ENCODE measurements at places on chromosomes 5 and 9.

- no peak for DNase-seq
Observed at GRCh38 chr5:60891667-60892066, 47.6 kb upstream of the ELOVL7 start.

DNA sequence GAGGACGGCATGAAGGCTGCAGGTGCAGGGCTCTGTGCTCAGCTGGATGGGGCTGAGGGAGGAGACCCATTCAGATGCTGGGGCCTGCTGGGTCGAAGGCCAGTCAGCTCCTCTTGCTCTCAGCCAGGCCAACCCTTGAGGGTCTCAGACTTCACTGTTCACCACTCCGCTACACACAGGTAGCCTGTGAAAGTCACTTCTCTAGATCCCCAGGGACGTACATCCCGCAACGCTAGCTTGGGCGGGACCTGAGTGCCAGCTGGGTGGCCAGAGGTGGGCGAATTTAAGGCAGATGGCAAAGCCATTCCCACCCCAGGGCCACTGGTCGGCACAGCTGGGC is 42.2 kb upstream of the FCN1 start:
- no peak for DNase-seq

GRCh38 chr5:173973616-173973969 is 15.4 kb upstream of the C5orf47 start:
- DNase-seq: no peak

DNA sequence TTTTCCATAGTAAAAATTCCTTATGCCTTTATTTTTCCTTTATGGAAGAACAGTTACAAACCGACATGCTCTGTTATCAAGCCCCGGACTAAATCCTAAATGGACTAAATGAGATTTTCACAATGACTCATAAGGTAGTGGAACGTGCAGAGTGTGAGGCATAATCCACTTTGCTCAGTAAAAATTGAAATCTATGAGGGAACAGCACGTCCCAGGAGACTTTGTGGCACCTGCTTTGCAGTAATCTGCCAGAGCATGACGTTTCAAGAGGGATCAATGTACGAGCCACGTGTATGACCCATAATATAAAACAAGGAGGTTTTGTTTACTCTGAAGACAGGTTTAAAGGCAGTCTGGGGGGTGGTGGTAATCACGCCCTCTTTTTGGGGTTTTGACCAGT is 83.8 kb upstream of the GNA14 start:
- DNase-seq: no peak

DNA sequence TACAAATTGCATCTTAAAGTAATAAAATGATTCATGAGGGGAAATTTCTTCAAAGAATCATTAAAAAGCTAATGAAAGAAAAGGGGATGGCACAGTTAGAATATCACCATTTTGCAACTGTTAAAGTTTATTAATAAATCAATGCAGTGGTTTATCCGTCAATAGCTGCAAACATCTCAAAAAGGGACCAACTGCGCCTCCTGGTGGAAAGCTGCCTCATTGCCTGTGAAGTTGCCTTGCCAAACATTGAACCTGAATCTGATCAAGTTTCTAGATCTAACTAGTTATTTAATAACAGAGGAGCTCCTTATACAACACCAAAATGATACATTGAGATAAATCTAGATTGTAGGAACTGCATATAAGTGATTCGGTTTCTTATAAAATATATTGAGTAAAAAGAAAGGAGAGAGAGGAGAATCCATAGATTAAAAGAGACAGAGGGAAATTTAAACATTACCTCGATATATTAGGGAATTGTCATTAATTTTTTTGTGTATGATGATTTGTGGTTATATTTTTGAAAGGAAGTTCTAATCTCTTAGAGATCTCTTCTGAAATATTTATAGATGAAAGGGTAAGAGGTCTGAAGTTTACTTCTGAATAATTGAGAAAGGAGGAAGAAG is 6.9 kb upstream of the NDUFB6 start:
- DNase-seq: peak; percentile 62

DNA sequence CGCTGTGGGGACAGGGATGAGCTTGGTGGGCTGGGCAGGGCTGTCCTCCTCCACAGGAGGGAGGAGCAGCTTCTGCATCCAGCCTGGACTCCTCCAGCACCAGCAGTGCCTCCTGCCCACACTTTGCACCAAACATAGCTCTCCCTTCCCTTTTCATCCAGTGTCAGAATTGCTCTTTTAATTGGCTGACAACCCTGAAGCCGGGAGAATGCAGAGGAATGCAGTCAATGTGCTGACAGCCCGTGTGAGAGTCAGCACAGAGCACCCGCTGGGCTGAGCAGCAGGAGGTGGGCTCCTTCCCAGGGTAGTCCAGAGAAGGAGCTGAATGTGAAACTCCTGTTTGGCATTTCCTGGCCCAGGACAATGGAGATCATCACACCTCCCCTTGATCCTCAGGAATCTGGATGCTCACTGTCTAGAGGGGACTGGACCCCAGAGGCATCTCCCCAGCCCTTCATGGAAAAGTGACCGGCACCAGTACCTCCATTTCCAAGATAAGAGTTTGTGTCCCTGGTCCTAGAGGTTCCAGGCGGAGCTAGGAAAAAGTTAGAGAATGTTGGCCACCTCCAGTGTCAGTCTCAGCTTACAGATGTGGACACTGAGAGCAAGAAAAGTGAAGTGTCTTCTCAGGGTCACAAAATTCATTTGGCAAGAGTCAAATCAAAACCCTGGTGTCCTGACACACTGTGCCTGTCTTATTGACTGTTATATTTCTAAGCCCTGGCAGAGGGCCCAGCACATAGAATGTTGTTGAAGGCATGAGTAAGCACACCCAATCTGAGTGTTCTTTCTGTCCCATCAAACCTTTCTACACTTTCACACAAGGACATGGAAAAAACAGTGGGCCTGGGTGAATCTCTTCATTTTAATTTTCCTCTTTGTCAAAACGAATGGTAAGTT is 202.1 kb downstream of the SNX18 start:
- DNase-seq: peak; percentile 95

DNA sequence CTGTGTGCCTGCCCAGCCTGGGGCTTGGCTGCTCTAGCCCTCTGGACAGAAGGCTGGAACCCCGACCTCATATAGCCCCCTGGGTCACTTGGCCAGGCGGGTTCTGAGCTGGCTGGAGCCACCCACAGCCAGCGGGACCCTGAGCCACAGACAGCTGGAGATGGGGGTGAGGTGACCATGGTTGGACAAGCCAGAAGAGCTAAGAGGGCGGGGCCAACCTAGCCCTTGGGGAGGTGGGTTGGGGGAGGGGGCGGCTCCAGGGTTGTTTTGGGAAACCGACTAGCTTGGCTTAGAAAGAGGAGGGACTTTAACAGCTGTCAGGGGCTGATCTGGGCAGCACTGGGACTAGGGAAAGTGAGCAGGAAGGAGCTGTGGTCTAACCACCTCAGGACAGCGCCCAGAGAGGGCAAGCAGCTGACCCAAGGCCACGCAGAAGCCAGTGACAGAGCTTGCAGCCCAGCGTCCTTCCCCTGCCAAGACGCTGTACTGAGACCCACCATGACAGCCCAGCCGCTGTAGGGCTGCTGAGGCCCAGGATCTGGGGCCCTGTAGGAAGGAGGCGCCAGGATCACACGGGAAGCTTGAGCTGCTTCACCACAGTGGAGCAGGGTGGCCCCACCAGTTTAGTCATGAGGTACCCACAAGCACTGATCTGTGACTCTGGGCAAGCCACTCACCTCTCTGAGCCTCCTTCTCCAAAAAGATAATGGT is 2.2 kb downstream of the AIF1L start:
- no peak for DNase-seq

GRCh38 chr9:98897745-98898144 is 46.0 kb upstream of the COL15A1 start:
- DNase-seq: peak; percentile 61

- DNase-seq: peak; percentile 72
Observed at GRCh38 chr5:73617510-73618279, 8.3 kb upstream of the ARHGEF28 start.

GRCh38 chr5:103393101-103393754 is 134.7 kb downstream of the MACIR start:
- DNase-seq: peak; percentile 85

- DNase-seq: no peak
Observed at GRCh38 chr5:22051881-22052280, 801.3 kb downstream of the CDH12 start.

DNA sequence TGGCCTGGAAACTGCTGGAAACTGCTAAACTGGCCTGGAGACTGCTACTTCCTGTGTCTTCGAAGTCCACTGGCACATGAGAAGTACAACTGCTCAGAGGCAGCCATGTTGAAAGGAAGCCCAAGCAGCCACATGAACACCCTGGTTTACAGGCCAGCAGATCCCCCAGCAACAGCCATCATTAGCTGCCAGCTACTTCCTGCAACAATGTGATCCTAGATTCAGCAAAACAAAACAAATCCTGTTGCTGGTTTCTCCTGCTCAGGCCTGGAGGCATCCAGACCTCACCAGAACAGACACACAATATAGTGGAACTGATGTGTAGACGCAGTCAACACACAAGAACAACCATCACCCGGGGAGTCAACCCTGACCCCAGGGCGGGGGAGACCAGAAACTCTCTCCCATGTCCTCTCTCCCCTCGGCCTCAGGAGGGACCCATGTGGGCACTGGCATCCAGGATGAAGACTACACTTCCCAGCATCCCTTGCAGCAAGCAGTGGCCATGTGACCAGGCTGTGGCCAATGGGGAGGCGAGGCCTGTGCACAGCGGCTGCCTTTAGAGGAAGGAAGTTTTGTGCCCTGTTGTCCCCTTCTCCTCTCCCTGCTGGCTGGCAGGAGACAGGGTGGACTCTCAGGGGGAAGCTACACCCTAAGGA is 9.2 kb upstream of the LCN15 start:
- DNase-seq: peak; percentile 31

DNA sequence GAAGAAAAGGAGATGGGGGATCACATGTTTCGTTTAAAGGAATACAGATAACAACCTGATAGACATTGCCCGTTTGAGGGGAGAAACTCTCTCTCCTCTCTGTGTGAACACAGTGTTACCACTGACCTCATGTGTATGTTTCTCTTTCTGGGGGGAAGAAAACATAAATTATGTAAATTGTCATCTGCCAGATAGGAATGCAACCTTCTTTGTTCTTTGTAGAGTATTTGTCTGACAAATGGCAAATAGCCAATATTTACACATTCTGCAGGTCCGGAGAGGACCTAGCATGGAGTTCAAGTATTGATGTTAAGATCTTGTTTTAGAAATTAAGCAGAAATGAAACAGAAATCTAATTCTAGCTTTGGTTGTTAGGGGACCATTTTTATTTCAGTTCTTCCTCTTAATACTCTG is 276.3 kb downstream of the SAXO1 start:
- no peak for DNase-seq

GRCh38 chr5:7886849-7887475 is 18.0 kb downstream of the MTRR start:
- DNase-seq: peak; percentile 67

DNA sequence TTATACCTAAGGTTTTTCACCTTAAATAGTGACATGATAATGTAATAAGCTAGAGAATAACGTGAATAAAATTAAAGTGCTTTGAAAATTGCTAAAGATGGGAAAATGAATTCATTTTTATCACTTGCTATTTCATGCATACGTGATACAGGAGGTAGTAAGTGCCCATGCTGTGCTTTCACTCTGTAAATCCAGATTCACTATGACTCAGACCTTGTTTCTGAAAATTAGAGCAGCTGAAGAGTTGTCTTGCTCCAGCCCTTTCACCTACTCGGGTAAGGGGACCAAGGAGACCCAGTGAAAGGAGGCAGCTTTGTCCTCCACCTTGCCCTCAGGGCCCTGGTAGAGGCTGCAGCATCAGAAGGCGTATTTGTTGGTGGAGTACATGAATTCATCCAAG is 87.9 kb downstream of the ANKH start:
- DNase-seq: no peak

DNA sequence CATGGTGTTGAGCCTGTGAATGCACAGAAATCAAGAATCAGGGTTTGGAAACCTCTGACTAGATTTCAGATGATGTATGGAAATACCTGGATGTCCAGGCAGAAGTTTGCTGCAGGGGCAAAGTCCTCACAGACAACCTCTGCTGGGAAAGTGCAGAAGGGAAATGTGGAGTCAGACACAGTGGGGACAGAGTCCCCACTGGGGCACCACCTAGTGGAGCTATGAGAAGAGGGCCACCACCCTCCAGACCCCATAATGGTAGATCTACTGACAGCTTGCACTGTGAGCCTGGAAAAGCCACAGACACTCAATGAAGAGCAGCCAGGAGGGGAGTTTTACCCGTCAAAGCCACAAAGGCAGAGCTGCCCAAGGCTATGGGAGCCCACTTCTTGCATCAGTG is 181.9 kb upstream of the SEMA6A start:
- DNase-seq: no peak

DNA sequence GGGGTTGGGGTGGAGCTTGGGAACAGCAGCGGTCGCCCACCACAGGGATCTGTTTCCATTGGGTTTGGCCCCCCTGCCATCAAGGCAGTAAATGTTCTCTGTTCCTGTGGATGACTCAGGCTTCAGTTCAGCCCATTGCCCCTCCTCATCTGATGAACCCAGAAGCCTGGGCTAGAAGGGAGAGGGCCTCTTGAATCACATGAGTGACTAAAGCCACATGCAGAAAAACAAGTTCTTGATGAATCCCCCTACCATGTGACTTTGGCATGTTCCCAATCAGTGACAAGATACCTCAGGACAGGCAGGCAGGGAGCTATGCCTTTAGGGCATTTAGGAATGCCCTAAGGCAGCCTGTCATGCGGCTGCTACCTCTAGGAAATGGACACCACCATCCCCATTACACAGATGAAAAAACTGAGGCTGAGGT is 2.5 kb downstream of the SH3PXD2B start:
- DNase-seq: peak; percentile 83

DNA sequence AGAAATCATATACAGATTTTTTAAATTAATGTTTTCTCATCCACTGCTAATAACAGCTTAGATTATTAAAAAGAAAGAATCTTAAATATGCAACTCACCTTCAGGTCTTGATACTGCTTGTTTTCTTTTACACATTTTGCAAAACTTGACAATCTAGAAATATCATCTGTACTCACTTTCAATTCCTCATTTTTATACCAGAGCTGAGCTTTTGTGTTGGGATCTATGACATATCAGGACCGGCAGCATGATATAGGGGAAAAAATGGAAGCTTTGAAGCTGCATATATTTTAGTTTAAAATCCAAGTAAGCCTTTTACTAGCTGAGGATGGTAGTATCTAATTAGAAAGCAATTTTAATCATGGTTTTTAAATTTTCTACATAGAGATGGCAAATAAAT is 75.7 kb upstream of the SMARCA2 start:
- DNase-seq: no peak

- no peak for DNase-seq
Observed at GRCh38 chr5:115423541-115423940, 121.0 kb downstream of the FEM1C start.

DNA sequence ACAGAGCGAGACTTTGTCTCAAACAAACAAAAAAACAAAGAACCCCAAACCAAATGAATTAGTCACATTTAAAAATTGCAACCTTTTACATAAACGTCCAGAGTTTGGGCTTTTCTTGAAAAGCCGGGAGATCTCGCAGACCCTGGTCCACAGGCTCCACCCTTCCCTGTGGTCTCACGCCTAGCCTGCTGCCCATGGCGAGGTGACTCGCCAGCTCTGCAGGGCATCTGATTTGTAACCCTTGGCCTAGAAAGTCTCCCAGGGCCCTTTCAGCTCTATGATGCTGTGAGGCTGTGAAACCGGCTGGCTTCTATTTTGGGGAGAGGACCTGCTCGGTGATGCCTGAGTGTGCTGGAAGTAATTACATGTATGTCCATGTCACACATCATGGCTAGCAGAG is 44.7 kb upstream of the PHYKPL start:
- DNase-seq: no peak
